ENCODE measurements at places on chromosomes 12 and 14.

DNA sequence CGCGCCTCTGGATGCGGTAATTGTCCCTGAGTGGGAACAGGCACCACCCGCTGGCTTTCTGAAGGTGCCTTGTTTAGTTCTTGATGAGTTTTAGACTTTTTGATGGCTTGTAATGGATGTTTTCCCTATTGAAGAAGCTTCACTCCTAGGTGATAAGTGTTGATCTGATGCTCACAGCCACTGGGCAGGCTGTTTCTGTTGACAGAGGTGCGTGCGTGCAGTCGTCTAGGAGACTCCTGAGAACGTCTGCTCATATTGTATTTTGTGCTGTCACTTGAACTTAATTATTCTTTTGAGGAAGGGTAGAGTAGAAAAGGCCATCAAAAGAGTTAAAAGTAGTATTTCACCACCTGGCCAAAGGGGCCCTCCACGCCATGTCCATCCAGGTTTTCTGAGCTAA lies 70.5 kb downstream of the EP400 start:
- DNase-seq: no peak

GRCh38 chr14:80456209-80456608 lies 244.9 kb upstream of the DIO2 start:
- DNase-seq: no peak

DNA sequence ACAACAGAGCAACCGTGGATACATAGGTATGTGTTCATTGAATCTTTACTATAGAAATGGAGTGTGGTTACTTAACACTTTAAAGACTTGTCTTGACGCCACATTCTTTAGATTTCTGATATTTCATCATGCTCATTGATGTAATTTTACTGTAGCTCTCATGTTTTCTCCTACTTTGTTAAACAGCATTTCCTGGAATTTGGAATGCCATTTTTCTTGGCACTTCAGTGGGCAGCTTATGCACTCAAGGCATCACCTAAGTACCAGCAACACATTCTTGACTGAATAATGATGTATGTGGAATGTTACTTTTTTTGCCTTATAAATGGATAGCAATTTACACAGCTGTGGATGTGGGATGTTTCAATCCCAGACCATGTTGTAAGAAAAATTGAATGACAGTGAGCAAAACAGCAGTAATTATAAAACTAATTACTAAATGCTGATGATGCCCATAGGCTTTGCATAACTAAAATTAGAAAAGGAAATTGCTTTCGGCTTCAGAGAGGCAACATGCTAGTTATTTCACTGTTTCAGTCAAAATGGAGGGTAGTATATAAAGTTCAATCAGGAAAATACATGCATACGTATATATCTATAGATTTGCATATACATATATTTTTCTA lies 298.5 kb downstream of the NPAS3 start:
- no peak for DNase-seq

DNA sequence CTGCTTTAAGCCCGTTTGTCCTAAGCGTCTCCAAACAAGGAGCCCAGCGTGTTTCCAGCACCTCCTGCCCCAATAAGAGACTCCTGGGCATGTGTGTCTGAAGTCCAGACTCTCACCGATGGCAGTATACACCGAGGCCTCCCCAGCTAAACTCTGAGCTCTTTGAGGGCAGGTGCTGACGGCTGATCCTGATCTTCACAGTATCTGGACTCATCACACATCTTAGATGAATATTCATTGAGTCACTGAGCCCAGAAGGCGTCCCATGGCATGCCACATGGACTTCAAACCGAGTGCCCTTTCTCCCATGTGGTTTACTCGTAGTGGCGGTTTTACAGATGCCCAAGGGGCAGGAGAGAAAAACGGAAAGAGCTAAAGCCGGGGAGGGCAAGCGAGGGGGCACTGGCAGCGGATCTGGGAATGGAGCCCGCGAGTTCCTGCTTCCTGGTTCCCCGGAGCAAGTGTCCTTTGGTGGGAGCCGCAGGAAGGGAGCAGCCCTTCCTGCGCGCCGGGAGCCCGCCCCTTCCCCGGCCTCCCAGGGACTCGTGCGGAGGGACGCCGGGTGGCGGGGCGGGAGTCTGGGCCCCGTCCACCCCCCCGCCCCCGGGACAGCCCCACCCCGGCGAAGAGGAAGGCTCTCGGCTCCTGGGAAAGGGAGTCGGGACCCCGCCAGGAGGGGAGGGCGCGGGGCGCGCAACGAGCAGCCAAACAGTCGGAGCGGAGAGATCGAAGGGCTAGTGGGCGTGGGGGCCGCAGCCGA lies 585 bp upstream of the TEAD4 start:
- no peak for DNase-seq

DNA sequence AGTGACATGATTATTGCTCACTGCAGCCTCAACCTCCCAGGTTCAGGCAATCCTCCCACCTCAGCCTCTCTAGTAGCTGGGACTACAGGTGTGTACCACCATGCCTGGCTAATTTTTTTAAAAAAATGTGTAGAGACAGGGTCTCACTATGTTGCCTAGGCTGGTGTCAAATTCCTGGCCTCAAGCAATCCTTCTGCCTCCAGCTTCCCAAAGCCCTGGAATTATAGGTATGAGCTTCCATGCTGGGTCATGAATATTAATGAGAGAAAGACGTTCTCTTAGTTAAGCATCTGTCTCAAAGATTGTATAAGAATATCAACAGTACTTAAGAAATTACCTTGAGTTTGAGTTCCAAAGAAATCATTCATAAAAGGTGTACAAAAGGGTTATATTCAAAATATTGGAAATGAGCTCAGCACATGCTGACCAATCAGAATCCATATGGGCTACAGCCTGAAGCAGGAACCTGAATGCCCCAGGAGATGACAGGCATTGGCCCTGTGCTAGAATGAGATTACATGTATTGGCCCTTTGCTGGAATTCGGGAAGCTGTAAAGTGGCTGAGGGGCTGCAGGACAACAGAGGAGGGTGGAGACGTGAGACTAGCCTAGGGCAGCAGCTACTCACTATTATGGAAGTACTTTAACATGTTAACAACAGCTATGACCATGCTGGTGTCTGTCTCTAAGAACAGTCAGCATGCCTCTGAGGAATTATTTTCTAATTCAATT lies 157.0 kb upstream of the CPNE8 start:
- DNase-seq: no peak

- DNase-seq: no peak
Measured at GRCh38 chr14:78403278-78403815, 233.2 kb downstream of the NRXN3 start.

- no peak for DNase-seq
Measured at GRCh38 chr12:26805401-26805971, 27.5 kb downstream of the ITPR2 start.

DNA sequence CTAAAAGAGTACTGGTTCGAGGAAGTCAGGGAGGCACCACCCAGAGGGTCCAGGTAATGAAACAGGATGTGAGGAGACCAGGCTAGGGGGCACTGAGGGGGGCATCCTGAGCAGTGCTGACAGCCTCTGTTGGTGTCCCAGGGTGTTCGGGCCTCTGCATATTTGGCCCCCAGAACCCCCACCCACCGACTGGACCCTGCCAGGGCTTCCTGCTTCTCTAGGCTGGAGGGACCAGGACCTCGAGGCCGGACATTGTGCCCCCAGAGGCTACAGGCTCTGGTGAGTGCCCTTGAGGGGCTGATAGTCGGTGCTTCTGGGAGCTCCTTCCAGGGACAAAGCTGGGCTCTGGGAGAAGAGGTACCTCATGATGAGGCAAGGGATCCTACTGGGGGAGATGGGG lies 2.6 kb downstream of the TROAP start:
- DNase-seq: no peak

DNA sequence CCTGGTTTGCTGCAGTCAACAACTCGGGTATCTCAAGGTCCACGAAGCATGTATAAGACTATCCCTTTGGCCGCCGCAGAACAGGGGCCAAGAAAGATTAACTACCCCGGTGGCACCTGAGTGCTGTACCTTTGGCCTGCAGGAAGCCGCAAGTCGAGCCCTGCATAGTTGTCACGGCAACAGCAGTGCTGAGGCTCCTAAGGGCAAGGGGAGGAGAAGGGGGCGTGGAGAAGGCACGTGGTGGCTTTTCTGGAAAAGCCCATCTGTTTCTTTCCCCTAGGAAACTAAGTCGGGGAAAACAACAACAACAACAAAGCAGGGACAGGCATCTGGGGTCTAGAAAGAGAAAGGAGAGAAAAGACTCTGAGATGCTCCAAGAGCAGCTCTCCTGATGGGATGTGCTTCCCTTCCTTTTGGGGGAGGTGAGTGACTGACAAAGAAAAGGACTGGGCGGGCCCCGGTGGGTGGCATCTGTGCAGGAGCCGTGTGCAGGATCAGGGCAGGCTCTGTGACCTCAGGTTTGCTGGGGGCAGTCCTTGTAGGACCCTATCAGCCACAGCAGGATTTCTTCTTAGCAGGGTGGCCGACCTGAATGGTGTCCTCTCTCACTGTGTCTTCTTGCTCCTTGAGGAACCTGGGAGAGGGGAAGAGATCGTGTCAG lies 123.9 kb downstream of the PRMT8 start:
- no peak for DNase-seq

GRCh38 chr14:55092341-55092740 lies 36.7 kb upstream of the LGALS3 start:
- no peak for DNase-seq

- DNase-seq: no peak
Measured at GRCh38 chr14:39974036-39974435, 541.8 kb upstream of the FBXO33 start.

- DNase-seq: no peak
Measured at GRCh38 chr12:124901003-124901402, 13.4 kb downstream of the UBC start.

DNA sequence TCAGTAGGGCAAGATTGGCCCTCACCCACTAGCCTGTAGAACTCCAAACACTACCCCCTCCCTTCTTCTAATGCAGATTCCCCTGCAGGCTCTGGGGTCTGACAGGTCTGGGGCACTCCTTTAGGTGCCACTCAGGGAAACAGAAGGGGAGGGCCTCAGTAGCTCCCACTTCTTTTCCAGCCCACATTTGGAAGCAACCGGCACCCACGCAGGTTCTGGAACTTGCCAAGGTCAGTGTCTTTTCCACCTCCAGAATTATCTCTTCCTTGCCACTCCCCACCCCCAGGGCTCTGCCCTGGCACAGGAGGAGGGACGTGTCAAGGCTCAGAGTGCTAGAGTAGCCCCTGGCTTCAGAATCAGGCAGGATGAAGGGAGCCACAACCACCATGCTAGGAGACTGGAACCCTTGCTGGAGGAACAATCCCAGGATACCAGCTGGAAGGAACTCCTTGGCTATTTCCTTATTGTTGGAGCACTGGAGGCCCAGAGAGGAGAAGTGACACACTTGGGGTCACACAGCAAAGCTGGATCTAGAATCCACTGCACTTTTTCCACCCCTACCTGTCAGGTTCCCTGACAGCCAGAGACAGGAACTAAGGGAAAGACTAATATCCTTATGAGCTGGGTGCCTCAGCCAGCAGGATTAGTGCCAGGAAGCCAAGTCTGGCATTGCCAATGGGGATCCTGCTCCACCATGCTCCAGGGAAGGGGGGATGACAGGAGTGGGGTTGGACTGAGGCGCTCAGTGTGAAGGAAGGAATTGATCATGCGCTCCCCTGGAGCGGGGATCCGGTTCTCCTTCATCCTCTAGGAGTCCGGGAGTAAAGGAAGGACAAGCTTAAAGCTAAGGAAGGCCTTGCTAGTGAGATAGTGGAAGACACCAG lies 1.8 kb upstream of the FIGNL2 start:
- DNase-seq: no peak

DNA sequence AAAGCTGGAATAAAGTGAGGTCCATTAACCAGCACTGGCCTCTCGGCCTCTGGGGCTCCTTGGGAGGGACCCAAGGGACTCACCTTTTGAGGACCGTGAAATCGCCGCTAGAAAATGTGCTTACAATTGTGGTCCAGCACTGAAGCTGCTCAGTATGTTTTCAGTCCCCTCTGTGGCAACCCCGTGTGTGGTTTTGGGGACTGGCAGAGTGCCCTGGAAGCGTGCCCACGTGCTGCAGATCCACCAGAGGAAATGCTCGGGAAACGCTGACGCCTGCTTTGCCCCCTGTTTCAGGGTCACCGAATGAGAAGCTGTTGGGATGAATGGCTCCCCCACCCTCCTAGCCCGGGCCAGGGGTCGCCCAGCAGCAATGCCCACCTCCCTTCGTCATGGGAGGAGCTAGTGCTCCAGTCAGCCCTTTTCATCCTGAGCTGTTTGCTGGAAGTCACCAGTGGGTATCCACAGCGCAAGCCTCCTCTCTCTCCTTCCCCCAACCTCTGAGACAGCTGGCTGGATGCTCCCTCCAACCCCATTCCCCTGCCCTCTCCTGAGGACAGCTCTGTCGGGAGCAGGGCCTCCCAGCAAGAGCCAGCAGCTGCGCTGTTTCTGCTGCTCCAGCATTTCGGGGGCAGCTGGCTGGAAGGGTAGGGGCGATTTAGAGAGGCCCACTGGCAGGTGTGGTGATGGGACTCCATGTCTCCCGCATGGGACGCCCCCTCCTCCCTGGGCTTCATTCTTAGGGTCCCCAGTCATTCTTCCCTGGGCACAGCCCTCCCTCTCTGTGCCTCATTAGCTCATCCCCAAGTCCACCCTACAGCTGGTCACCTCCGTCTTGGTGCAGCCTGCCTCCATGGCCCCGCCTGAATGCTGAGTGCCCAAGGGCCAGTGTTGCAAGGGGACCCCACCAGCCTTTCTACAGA lies 33.2 kb upstream of the PPP1R13B start:
- no peak for DNase-seq

DNA sequence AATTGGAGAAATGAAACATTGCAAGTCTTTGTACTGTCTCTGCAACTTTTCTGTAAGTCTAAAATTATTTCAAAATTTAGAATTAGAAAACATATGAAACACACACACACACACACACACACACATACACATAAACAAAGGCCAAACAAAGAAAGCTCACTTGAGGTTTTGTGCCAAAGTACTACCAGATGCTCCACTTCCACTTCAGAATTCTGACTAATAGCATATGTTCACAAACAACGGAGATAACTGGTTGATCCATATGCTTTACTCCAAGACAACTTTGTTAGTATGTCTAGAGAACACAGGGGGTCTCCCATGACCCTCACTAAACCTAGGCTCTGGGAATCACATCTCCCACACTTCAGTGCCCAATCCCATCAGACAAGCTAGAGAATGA lies 133.8 kb upstream of the CLEC14A start:
- DNase-seq: no peak

GRCh38 chr14:36477266-36477665 lies 42.8 kb downstream of the NKX2-1 start:
- no peak for DNase-seq

GRCh38 chr14:60107477-60107876 lies 15.8 kb downstream of the PCNX4 start:
- no peak for DNase-seq

GRCh38 chr14:56160088-56160487 lies 41.9 kb downstream of the PELI2 start:
- no peak for DNase-seq

DNA sequence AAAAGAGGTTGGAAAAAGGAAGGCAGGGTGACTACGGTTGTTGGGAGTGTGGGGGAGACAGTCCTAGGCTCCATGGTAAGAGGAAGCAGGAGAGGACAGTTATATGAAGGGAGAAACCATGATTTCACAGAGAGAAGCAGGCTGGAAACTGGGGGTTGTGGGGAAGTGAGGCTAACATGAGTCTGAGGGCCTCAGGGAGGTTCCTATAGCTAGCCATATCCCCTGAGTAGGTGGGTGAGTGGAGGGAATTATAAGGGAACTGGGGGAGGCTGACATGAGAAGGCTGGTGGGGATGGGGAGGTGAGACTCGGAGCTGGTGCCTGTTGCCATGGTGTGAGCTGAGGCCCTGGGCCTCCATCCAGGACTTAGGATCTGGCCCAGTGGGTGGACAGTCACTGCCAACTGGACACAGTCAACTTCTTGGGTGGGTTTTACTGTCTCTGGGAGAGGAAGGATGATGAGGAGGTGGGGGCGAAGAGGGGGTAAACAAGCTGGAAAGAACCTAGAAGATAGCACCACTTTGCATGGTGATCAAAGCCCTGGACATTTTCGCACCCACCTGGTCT lies 1.4 kb downstream of the RNASE13 start:
- no peak for DNase-seq

GRCh38 chr12:16187660-16188059 lies 89.8 kb downstream of the SLC15A5 start:
- DNase-seq: no peak
